ENCODE measurements at places on chromosomes 4 and X.

DNA sequence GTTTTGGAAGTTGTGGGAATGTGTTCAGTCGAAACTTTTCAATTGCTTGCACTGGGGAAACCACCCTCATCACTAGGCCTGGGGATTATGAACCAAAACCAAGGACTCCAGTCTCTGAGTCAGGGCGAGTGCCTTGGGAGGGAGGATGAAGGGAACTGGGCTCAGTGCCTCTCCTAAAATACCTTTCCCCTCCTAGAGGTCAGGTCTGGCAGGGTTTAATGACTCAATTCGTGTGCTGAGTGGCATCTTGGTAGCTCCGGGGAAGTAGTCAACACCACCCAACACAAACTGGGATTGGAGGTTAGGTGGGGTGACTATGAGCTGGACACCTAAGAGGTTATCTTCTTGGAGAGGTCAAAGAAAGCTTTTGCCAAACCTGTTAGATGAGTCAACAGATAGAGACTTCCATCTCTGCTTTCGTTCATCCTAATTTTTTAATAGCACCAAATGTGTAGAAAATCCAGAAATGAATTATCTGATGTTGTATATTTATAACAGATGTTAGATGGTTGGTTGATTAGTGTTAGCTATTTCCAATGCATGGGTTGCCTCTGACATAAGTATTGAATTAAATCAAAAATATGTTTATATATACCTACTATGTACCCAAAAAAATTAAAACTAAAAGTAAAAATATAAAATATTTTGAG is 202.8 kb downstream of the SHROOM3 start:
- no peak for DNase-seq

GRCh38 chr4:36111172-36111571 is 133.1 kb downstream of the ARAP2 start:
- DNase-seq: peak; percentile 45

- no peak for DNase-seq
These were observed 255.4 kb downstream of the NKX6-1 start for GRCh38 chr4:84243685-84244084.

DNA sequence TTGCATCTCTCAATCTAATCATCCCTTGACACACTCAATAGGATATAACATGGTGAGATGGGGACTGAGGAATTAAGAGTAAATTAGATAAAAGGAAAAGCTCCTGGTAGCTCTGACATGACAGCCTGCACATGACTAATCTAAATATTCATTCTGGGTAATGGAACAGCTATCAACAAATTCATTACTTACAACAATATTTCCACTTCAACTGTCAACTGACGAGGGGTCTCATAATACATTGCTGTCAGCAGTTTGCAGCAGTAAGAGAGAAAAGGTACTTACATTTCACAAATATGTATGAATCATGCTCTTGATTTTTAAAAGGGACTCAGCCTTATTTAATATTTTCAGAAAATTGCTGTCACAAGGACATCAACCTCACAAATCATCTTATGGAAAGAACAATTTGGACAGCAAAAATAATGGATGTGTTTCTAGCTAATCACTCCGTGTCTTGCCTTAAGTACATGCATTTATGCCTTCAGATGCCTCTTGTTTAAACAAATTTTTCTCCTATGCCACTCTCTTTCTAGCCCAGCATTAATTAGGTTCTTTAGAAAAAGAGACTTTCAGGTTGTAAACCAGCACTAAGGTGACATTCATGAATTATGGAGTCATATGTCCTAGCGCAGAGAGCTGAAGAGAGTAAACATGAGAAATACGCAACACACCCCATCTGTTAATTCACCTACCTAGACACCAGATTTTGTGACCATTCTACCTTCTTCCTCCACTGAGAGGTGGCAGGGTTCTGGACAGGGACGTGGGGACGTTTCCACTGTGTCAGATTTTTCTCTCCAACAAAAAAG is 99.6 kb upstream of the TMEM150C start:
- no peak for DNase-seq

DNA sequence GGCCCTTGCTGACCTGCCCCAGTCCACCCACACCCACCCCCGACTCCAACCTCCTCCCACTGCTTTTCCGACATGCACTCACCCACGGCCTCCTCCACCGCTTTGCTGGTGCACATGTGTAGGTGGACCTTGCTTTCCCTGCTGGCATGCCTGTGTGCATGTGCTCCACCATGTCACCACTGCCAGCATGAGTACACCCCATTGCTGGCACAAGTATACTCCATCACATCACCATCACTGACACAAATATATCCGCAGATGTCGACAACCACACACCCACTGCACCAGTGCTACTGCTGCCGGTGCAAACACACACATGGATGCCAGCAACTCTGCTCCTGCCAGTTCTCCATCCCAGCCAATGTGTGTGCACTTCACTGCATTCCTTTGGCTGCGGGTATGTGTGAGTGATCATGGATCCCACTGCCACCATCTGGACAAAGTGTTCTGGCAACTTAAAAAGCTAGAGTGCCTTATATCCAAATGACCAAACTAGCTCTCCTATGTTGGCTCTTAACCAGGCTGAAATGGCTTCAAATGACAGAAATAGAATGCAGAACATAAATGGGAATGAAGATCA is 1072.3 kb downstream of the RAPGEF2 start:
- DNase-seq: peak; percentile 33

DNA sequence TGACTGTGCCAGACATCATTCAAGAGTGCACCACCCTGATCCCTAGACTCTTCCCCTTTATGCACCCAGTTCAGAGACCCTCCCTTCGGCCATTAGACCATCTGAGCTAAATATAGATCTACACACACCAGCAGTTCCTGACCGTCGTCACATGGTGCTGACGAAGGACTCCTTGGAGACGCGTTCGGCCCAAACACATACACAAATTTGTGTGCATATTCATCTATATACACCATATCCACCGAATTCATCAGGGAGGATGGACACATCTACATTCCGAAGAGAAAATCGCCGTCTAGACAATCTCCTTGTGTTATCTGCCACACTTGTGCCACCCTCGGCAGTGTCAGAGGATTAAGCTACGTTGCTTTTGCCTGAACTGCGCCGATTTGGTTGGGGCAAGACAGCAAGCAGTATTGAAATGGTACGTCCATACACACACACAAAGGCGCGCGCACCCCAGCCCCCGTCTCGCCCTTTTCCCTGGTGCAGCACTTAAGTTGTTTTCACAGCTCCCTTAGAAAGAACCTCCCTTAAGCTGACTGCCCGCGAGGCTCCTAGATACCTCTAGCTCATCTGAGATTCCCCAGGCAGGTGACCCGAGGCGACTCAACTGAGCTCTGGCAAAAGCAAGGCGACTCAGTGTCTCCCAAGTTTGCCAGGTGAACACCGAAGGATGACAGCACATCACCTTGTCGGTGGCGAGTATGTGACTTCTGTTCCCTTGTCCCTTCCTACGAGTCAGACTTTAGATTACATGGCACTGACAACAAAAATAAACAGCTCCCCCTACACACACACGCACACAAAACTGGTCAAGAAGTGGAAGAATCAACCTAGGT is 1.0 kb downstream of the RASGEF1B start:
- DNase-seq: no peak

- DNase-seq: no peak
These were observed 31.5 kb upstream of the HTRA3 start for GRCh38 chr4:8238036-8238511.

GRCh38 chr4:142242156-142242555 is 603.9 kb downstream of the INPP4B start:
- peak; percentile 6 for DNase-seq

- DNase-seq: no peak
These were observed 138.3 kb upstream of the TEX13D start for GRCh38 chrX:124194199-124194598.

DNA sequence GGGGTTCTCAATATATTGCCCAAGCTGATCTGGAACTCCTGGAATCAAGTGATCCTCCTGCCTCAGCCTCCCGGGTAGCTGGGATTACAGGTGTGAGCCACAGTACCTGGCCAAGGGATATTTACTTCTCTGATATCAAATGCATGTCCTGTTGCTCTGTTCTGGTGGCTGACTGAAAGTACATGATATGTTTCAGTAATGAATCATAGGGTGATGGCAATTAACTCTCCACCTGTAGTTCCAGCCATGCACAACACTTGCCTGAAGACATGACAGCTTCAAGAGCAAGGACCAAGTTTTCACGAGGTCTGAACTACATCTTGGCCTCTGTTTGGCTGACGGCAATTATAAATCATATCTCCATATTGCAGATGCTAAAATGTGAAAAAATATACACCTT is 9.1 kb downstream of the ZCCHC4 start:
- DNase-seq: no peak

- DNase-seq: no peak
These were observed 70.3 kb upstream of the EMCN start for GRCh38 chr4:100588076-100588475.

DNA sequence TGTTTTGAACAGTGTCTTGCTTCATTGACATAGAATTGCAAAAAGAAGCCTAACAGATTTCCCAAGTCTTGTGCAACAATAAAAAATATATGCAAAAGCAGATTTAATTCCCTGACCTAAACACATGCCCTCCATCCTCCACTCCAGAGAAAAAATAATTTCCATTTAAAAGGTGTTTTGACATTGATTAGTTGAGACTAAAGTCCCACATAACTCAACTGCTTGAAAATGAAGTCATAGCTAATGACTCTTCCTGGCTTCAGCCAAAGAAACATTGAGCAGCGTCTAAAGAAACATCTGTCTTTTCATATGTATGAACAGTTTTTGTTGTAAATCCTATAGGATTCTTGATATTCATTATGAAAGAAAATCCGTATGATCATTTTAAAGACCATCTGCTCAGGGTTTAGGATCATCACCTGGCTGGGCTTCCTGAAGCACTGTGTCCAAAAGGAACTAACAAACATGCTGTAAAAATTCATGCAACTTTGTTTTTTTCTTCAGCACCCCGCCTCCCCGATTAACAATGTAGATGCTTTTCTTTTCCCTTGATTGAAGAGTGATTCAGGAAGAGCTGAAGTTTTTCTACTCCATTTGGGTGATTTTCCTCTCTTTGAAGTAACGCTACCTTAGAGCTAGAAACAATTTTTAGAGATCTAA is 273.4 kb downstream of the HS3ST1 start:
- no peak for DNase-seq

DNA sequence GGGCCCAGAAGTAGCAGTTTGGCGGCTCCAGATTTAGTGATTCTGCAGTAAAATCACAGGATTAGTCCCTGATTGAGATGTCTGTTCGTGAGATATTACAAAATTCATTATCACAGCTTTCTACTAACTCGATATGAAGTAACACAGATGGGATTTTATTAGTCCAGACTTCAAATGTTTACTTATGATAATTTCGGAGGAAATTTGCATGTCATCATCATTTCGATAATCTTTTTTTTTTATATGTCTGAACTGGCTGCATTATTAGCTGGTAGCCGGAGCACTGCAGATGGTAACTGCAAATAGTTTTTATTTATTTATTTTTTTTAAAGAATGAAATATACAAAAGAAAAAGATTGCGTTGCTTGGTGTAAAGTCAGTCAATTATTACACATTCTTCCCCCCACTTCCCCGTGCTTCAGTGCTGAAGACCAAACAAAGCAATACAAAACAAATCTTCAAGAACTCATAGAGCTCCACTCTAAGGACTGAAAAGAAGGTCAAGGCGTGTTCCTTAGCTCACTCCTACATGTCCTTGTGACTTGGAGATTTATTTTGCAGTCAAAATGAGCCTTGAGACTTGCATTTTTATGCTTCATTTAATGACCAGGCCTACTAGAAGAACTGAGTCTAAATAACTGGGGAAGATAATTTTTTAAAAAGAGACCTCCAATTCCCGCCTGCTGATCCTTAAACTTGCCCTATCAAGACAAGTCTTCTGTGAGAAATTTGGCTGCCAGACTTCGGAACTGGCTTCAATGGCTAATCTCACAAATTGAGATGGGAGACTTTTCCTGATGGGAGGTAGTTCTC is 11.7 kb upstream of the PITX2 start:
- no peak for DNase-seq

- no peak for DNase-seq
These were observed 92.7 kb upstream of the PPP2R3B start for GRCh38 chrX:479273-479981.

DNA sequence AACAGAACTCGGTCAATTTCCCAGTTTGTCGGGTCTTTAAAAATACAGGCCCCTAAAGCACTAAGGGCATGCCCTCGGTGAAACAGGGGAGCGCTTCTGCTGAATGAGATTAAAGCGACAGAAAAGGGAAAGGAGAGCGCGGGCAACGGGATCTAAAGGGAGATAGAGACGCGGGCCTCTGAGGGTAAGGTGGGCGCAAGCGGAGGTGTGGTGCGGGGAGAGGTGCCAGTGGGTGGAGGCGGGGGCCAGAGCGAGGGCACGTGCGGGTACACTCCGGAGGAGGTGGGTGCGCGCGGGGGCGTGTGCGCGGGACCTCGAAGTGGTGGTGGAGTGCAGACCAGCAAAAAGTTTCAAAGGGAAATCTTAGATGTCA is 787 bp upstream of the TET2 start:
- DNase-seq: no peak

DNA sequence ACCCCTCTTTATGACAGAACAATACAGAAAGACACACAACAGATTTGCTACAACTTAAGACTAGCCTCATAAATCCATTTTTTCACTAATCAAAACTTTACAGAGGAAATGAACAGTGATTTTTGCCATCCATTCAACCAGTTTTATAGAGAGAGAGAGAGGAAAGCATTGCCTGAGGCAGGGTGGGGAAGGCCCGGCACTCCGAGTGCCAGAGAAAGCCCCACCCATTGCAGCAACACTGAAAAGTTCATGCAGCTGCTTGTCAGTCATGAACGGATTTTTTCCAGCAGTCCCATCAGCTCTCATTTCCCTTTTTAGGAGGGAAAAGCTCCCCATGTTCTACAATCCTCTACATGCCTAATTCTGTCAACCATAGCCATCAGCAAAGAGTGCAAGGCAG is 236.9 kb downstream of the CHIC1 start:
- DNase-seq: no peak

DNA sequence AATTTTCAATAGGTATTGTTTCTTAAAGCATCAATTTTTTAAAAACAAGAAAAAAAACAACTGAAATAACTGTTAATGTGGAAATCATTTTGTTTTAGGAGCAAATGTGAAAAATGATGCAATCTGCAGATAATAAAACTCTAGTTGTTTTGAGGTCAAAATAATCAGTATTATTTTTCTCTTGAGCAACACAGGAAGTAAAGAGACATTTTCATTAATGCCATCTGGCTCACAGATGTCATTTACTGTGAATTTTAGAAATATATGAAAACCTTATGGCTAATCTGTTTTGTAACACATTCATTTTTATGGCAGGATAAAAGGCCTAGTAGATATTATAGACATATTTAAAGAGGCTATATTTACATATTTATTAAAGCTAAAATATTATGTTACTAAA is 141.6 kb downstream of the PCDH18 start:
- DNase-seq: peak; percentile 64

GRCh38 chrX:126551306-126551705 is 1.3 kb downstream of the DCAF12L1 start:
- no peak for DNase-seq

DNA sequence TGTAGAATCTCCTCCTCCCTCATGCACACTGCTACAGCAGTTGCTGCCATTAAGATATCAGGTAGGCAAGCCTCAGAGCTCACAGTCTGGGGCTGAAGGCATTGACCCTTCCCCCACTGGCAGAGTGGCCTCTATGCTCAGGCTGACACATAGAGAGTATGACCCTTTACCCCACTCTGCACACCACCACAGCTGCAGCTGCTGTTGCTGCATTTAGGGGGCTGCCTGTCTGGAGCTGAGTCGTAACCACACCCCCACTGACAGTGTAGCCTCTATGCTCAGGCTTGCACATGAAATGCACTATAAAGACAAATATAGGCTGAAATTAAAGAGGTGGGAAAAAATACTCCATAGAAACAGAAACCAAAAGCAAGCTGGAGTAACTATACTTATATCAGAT is 289.3 kb upstream of the PABPC4L start:
- no peak for DNase-seq
